SJSA1 (cell line): ENCODE measurements at places on chromosomes 1 and 21. TPM values are rescaled to one million over a fixed set of nuclear protein-coding genes. Genes with fewer than 3 reads are reported as not detected.
A peak's percentile ranks its signal among the peaks of the same experiment; 100 is the strongest.

OR2T33 gene
- not detected in 2 replicates for total RNA-seq

GRCh38 chr1:207032528-207033017, at the start of gene C1orf116:
TSS of gene C1orf116 (minus strand) at chr1:207032756. CDS start at chr1:207027598, 5,158 bp downstream.
- DNase-seq = no peak

HES5 gene
- not detected in 2 replicates for total RNA-seq

GRCh38 chr21:16427587-16428087, 697.9 kb downstream of the USP25 start:
- no peak for DNase-seq

BECN2 gene
- total RNA-seq = not detected in 2 replicates

DNA sequence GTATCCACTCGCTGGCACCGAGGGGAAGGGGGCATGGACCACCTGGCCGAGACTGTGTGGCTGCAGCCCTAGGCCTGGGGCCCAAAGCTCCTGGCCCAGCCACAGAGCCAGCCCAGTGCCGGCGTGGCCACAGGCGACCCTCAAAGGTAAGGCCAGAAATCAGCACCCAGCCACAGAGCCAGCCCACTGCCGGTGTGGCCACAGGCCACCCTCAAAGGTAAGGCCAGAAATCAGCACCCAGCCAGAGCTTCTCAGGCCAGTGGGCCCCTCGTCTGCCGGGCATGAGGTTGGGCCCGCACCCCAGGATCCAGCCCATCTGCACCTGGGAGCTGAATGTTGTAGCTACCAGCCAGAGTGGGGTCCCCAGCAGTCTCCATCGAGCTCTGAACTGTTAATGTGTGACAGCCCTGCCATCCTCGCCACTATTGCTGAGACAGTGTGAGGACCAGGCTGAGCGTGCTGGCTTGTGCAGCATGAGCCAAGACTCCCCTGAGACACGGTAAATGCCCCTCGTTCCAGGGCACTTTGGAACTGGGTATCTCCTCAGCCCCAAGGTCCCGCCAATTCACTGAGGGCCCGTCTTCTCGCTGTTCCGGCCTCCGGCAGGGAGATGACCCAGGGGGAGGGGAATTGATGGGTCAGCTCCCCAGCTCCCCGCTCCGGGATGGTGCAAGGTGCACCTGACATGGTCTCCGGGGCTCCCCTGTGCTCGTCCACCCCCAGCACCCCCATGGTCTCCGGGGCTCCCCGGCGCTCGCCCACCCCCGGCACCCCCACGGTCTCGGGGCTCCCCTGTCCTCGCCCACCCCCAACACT, 4.7 kb upstream of the FTCD start:
- peak; percentile 37 for DNase-seq

DNA sequence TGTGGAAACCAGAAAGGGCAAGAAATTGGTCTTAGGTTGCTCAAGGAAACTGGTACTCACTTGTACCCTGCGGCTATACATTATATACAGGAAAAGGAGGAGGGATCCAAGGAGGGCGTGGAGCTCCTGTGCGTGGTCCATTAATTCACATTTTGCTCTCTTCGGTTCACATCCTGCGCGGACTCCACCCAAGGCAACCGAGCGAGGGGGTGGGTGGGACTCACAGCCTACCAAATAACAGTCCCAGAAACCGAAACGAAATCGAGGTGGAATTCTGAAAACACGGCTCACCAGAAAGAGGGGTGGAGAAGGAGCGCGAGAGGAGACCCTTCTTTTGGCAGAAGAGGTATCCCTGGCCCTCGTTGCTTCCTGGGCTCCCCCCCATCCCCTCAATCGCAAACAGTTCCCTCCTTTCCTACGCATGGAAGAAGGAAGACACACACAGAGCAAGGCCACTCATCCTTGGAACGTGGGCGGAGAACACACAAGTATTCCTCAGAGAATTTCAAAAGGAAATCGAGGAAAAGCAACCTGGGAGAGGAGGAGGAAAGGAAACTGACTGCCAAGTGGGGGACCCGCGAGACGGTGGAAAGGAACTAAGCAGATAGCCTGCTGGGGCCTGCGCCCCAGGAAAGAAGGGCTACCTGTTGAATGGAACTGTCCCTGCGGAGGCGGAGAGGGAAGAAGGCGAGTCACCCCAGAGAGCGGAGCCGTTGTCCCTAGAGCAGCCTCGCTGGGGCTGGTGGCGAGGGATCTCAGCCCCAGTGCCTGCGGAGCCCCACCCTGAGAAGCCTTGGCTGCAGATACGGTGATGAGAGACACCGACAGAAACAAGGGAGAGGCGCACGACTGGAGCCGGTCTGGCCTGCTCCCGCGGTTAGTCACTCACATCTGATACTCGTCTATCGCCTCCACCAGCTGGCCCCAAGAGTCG, 705 bp downstream of the AIDA start:
- peak; percentile 69 for DNase-seq

HS2ST1 gene
- total RNA-seq = 18.3 and 18.7 TPM in 2 replicates

- DNase-seq = no peak
Measured at GRCh38 chr1:8251635-8252034, 66.3 kb upstream of the SLC45A1 start.

CD1C gene
- total RNA-seq = not detected in 2 replicates

DNA sequence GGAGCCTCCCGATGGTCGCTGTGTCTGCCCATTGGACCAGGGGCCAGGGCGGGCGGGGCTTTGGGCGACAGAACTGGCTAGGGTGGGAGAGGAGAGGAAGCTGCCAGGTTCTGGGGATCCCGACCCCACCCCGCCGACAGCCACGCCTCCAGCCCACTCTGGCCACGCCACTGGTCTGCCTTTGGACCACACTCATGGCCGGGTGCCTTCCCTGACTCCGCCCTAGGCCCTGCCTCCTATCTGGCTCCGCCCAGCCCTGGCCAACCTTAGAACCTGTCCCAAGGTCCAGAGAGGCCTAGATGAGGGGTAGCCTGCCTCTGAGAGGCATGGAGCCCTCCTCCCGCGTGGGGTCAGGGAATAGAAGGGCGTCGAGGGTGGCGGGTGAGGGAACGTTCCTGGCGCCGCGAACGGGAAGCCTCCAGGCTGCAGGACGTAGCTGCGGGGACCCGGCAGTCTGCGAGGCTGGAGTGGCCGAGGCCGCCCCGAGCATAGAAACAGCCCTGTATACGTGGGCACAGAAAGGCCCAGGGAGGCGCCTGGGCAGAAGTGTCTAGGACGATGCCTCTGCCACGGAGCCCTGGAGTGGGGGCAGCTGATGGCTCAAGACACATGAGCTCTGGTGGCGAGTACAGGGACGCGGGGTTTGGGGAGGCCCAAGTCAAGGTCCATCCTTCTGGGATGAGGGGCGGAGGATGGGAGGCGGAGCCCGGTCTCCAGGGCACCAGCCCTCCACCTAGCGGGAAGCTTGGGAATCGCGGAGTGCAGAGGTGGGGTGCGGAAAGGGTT, 11.5 kb upstream of the COL16A1 start:
- peak; percentile 99 for DNase-seq

- DNase-seq = no peak
Measured at GRCh38 chr1:5291889-5292288, 637.5 kb downstream of the AJAP1 start.

- DNase-seq = no peak
Measured at GRCh38 chr1:90964444-90965035, 57.3 kb downstream of the ZNF644 start.

PIGR gene
- not detected in 2 replicates for total RNA-seq

WNT3A gene
- total RNA-seq = not detected in 2 replicates

- peak; percentile 94 for DNase-seq
Measured at GRCh38 chr1:36306902-36307456, 811 bp downstream of the SH3D21 start.

DNA sequence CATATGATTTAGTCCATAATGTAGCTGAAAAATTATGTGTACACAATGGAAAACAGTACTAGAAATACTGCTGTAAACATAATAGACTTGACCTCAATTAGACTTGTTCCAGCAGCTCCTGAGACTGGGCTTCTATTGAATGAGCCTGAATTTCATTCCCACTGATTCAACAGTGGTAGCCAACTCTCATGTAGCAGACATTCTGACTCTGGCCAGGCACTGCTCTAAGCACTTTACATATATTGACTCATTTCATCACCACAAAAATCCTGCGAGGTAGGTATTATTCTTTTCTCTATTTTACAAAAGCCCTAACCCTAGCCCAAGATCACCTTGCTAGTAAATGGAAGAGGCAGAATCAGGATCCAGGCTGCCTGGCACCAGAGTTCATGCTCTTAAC, 12.8 kb upstream of the CTSS start:
- no peak for DNase-seq

- no peak for DNase-seq
Measured at GRCh38 chr1:50208756-50209155, 100.0 kb downstream of the ELAVL4 start.

DNA sequence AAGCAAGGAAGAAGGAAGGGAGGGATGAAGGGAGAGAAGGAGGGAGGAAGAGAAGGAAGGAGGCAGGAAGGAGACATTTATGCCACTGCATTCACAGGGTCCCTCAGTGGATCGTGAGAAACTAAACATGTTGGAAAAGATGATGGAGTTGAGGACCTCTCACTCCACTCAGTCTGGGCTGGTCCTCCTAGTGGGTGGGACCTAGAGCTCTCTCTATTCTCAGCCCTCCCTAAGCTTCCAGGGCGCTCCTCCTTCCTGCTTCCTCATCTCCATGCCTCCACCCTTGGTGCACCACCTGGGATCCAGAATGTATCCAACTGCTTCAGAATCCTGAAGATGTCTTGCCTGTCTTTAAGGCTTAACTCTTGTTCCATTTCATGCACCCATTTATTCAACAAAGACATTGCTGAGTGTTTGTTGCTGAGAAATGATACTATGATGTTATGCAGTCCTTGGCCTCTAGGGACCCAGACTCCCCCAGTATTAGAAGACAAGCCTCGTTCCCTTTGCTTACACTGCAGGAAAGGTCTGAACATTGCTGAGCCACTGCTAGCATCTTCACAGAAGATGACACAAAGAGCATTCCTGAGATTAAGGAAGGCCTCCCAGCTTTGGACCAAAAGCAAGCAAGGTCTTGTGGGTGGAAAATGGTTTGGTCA, 88.5 kb downstream of the BEND5 start:
- DNase-seq = no peak

DNA sequence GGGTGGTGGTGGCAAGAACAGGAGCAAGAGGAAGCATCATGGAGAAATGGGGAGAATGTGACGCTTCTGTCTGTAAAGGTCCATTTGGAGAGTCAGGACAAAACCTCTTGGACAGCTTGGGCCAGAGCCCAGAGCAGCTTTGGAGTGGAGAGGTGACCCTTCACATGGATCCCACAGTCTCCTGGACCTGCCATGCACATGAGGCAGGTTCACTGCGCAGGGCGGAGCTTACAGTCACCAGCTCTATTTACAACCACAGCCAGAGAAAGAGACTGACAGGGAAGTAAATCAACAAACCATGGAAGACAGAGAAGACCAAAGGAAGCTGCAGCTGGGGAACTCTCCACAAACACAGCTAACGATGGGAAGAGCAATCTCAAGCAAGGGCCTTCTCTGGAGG, 828 bp upstream of the RGS8 start:
- DNase-seq = no peak

TSSK3 gene
- not detected in 2 replicates for total RNA-seq

DNA sequence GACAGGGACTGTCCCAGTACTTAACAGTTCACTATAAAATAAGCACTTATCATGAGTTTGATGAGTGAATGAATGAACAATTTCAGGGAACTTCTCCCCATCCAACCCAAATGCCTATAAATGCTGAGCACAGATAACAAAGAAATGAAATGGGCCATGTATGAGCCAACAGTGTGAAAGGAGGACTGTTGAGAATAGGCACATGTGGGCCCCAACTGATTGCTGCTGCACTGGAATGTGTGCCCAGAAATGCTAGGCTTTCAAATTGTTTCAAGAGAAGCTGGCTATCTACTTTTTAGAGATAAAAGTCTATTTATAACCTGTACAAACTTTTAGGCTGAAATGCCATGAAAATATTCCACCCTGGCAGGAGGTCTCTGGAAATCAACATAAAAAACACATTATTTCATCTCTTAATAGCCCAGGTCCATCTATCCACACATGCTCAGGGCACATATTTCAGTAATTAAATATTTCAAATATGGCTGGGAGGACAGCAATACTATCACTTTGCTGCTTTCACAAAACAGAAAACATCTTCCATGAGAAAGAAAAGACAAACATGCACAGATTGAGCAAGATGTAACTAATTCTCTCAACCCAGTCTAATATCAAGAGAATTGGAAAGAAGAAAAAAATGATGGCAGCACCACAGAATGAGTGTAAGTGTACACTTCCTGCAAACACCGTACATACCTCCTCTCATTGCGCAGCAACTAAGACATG, 49.8 kb downstream of the COLGALT2 start:
- no peak for DNase-seq

DNA sequence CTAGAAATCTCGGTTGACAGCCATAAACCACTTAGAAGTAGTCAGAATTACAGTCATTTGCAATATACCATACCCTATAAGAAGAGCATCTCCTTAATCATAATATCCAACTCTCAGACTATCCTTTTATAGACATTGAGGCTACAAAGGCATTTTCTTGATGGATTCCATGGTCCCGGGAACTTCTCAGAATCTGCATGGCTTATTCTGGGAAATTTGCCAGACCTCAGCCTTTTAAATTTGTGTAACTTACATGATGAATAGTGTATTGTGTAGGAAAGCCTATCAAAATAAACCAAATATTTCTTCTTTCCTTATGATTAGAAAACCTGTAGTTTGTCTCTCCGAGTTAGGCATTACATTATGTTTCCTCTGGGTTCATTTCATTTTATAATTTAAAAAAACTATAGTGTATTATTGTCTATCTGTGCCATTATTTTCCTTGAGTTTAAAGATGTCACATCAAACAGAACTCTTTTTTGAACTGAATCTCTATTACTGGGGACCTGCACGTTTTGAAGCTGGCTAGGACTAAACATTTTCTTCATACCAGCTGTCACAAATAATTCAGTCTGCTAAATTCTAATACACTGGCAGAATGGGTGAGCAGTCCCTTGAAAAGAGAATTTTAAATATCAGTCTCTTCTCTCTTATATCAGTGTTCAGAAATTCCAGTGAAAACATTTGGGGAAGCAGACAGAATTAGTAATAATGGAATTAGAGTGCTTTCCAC, 102.9 kb downstream of the GABPA start:
- DNase-seq = peak; percentile 59

DNA sequence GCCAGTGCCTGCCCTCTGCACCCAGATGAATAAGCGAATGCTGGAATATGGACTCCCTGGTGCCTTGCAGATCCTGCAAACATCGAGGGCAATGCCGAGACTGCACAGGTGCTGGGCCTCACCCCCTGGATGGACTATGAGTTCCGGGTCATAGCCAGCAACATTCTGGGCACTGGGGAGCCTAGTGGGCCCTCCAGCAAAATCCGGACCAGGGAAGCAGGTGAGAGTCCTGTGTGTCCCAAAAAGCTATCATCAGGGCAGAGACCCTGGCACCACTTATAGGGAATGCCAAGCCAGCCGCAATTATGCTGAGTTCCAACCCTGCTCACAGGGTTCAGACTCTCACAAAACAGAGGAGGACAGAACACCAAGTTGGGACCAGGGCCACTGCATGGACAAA, 17.2 kb downstream of the TMEM81 start:
- DNase-seq = no peak

GRCh38 chr1:235597867-235598553, 51.6 kb downstream of the GNG4 start:
- DNase-seq = peak; percentile 36

LAPTM5 gene
- total RNA-seq = not detected in 2 replicates

TBX15 gene
- total RNA-seq = 16.0 and 31.0 TPM in 2 replicates

GRCh38 chr1:179310721-179311120, 17.1 kb downstream of the SOAT1 start:
- DNase-seq = no peak

C1orf167 gene
- total RNA-seq = not detected in 2 replicates

CFAP74 gene
- not detected in 2 replicates for total RNA-seq

NPR1 gene
- total RNA-seq = 0.05 TPM in 1 of 2 replicates, not detected in the other

GRCh38 chr1:211710566-211711314, 35.3 kb upstream of the NEK2 start:
- no peak for DNase-seq
